ENCODE measurements at places on chromosomes 5 and 9.

GRCh38 chr5:148855249-148856008 is 29.0 kb downstream of the ADRB2 start:
- no peak overlapping the region for H3K27ac ChIP-seq
- H3K36me3 ChIP-seq = no peaks in the 10 kb centered on the region
- no peak for DNase-seq

GRCh38 chr5:11679676-11680075 is 224.6 kb downstream of the CTNND2 start:
- no peaks in the 10 kb centered on the region for H3K36me3 ChIP-seq
- no peak overlapping the region for H3K27ac ChIP-seq
- DNase-seq = no peak
- H3K27me3 ChIP-seq = no peaks in the 10 kb centered on the region

DNA sequence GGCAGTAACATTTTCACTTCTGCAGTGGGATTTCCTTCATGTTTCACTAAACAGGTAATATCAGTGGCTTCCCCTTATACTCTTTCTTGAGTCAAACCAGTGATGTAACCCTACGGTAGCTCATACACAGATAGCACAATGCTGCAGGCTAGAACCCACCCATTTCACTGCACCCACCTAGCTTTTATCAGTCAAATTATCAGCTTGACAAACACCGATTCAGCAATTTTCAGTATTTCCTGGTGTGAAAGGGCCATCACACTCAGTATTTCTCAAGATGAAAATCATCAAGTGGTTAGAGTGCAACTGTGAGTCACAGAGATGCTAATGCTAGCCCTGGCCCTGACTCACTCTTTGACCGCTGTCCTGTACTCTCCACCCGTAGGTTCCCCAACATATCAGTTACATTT is 242.3 kb upstream of the PTGER4 start:
- DNase-seq = no peak
- peaks cover 59% of the 10 kb centered on the region for H3K4me1 ChIP-seq
- H3K4me3 ChIP-seq = no peak overlapping the region
- no peaks in the 10 kb centered on the region for H3K27me3 ChIP-seq
- H3K27ac ChIP-seq = peak overlapping the region; percentile 48

DNA sequence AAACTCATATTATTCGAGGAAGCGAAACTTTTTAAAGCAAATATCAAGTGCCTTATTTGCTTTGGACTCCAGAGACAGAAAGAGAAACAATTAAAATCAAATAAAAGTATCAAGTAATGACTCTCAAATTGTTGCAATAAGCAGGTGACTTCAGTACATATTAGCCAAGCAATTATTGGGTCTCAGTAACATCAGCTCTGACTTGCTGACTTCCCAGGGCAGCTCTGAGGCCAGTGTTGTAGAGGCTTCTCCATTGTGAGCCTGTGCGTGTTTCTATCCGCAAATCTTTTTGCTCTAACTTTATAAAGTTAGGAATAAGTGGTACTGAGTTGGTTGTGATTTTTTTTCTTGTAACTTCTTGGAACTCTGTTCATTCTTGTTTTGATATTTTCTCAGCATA is 186.8 kb upstream of the PRLR start:
- no peak overlapping the region for H3K4me3 ChIP-seq
- H3K27ac ChIP-seq = no peak overlapping the region
- no peaks in the 10 kb centered on the region for H3K27me3 ChIP-seq
- no peak for DNase-seq
- H3K36me3 ChIP-seq = no peaks in the 10 kb centered on the region

- no peaks in the 10 kb centered on the region for H3K27me3 ChIP-seq
- no peak overlapping the region for H3K4me3 ChIP-seq
- no peaks in the 10 kb centered on the region for H3K36me3 ChIP-seq
- no peak overlapping the region for H3K27ac ChIP-seq
Measured at GRCh38 chr9:98228392-98229089, 26.9 kb downstream of the TBC1D2 start.

- H3K27me3 ChIP-seq = no peaks in the 10 kb centered on the region
- H3K4me3 ChIP-seq = no peak overlapping the region
- no peaks in the 10 kb centered on the region for H3K36me3 ChIP-seq
- no peak for DNase-seq
- no peak overlapping the region for H3K27ac ChIP-seq
- no peaks in the 10 kb centered on the region for H3K4me1 ChIP-seq
Measured at GRCh38 chr5:32949286-32949970, 238.3 kb downstream of the NPR3 start.

- no peaks in the 10 kb centered on the region for H3K36me3 ChIP-seq
- no peaks in the 10 kb centered on the region for H3K27me3 ChIP-seq
- no peaks in the 10 kb centered on the region for H3K4me1 ChIP-seq
- DNase-seq = no peak
- H3K4me3 ChIP-seq = no peak overlapping the region
- no peak overlapping the region for H3K27ac ChIP-seq
Measured at GRCh38 chr5:99775189-99775588, 760.0 kb upstream of the FAM174A start.

- no peak overlapping the region for H3K27ac ChIP-seq
- no peaks in the 10 kb centered on the region for H3K4me1 ChIP-seq
- peaks cover 8% of the 10 kb centered on the region for H3K27me3 ChIP-seq
- no peaks in the 10 kb centered on the region for H3K36me3 ChIP-seq
Measured at GRCh38 chr5:35186749-35187148, 43.5 kb downstream of the PRLR start.

Measured in DND-41 (cell line).